ENCODE measurements at places on chromosomes 2 and 18. TPM values are rescaled to one million over a fixed set of nuclear protein-coding genes. Genes with fewer than 3 reads are reported as not detected.

Gene IL36RN
- not detected for total RNA-seq

Gene TMEM163
- 16.3 TPM for total RNA-seq

Gene KIF1A
- total RNA-seq: 146 TPM

Gene SMAD4
- total RNA-seq: 63.2 TPM

Gene MMADHC
- 147 TPM for total RNA-seq

Gene PAIP2B
- 20.4 TPM for total RNA-seq

Gene POTEI
- total RNA-seq: under 0.01 TPM

Gene SP100
- 4.1 TPM for total RNA-seq

Gene SP9
- 7.7 TPM for total RNA-seq

Gene IGFBP2
- total RNA-seq: 253 TPM

Gene SPOPL
- 24.1 TPM for total RNA-seq

Gene HOXD3
- not detected for total RNA-seq

Gene ATOH8
- 2.0 TPM for total RNA-seq

Gene ADGRF3
- total RNA-seq: under 0.01 TPM

Measured in frontal cortex (tissue), 4 donors.